ENCODE measurements at places on chromosomes 5 and 9.

DNA sequence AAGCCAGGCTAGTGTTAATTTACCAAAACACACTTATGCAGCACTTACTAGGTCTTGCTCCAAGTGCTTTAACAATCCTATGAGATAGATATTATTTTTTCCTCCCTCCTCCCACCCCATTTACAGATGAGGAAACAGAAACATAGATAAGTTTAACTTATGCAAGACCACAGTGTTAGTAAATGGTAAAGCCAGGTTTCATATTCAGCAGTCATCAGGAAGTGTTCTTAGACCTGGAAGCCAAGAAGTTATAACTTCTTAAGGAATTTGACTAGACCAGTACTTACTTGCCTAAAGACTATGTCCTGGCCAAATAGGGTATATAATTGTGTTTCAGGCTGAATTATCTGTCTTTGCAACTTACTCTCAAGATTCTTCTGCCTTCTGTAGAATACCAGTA, 15.9 kb downstream of the ABHD17B start:
- no peak for DNase-seq

GRCh38 chr9:33161589-33162132, 5.5 kb downstream of the B4GALT1 start:
- peak; percentile 42 for DNase-seq

- no peak for DNase-seq
Measured at GRCh38 chr9:31612336-31613030, 772.0 kb upstream of the ACO1 start.

DNA sequence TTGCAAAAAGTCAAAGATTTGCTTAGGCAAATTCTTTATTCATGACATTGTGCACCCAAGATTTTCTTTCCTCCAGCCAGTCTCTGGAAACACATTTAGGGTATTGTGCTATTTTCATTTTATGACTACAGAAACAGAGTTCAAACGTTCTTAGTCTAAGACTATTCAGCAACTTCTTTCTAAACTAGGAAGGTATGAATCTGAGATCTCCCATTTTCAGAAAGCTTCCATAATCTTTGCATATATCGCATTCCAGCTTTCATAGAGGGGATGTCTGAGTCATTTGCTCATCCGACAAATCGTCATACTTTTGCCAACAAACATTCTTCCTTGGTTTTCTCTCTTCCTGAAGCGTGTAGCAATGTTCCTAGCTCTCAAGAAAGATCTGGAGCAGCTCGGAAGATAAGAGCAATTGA, 1.6 kb upstream of the PAPPA start:
- DNase-seq, result no peak

GRCh38 chr5:76547242-76547890, 75.8 kb downstream of the F2RL2 start:
- no peak for DNase-seq

DNA sequence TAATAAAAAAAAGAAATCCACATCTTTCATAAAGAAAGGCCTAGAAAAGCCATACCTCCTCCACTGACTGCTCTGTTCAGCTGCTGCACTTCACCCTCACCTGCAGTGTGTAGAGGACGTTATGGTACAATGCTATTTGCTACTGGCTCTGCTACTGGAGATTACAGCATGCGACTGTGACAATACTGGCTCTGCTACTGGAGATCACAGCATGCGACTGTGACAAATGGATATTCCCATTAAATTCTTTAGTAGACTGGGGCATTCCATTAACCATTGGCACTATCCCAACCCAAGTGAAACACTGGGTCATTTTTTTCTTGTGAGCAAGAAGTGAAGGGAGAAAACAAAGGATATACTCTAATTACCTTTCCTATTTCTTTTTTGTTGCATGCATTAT, 1063.5 kb upstream of the DMAC1 start:
- DNase-seq, result no peak

- DNase-seq, result no peak
Measured at GRCh38 chr5:150584556-150585335, 55.7 kb upstream of the SYNPO start.

GRCh38 chr5:134077926-134078580, 36.4 kb upstream of the TCF7 start:
- no peak for DNase-seq

- no peak for DNase-seq
Measured at GRCh38 chr9:117021906-117022305, 334.8 kb downstream of the TRIM32 start.

DNA sequence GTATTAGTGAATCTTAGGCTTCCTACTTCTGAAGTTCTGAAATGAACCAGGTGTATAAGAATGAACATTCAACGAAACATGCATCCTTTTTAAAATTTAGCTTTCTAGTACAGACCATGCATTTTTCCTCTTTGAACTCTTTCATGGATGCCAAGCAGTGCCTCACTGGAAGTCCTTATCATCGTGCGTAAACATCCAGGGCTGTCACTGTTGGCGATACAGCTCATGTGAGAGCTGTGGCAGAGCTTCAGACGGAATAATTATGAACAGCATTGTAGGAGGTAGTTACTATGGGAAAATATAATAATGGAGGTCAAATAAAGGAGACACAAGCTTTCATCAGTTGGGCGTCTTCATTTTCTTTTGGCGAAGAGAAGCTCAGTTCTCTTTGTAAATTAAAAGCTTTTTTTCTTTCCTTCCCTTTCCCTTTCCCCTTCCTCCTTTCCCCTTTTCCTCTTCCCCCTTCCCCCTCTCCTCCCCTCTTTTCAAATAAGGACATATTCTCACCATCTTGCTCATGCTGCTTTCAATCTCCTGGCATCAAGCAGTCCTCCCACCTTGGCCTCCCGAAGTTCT, 167.3 kb downstream of the KDM4C start:
- peak; percentile 59 for DNase-seq

GRCh38 chr5:149471406-149472183, 79.6 kb downstream of the CSNK1A1 start:
- no peak for DNase-seq

DNA sequence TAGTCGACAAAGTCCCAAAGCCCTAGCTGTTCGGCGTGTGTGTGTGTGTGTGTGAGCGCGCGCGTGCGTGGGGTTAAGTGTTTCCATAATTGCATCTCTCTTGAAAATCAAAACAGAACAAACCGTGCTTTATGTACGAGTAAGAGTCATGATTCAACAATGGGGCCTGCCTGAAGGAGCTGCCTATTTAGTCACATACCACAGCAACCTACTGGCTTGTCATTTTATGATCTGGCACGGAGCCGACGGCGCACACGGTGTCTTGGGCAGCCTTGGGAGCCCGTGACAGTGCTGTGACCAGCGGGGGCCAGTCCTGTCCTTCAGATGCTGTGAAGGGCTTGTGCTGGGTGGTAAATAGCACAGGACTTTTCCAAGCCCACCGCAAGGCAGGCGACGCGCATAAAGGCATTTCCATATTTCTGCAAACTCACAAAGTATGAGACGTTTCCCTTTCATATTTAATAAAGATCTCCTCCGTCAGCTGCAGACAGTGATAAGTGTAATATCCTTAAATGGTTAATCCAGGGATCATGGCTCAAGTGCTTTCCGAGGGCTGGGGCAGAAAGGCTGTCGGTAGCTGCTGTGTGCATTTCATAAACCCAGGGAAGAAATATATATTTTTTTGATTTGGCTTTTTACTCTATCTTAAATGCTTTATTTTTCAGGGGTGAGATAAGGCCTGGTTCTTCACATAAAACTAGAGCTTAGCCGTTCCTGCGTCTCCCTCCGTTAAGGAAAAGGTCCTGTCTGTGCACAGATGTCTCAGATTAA, 270.2 kb upstream of the IRX1 start:
- no peak for DNase-seq

- peak; percentile 43 for DNase-seq
Measured at GRCh38 chr9:71783120-71783523, 14.8 kb upstream of the CEMIP2 start.

GRCh38 chr9:80692751-80693150, 996.6 kb downstream of the TLE1 start:
- no peak for DNase-seq

DNA sequence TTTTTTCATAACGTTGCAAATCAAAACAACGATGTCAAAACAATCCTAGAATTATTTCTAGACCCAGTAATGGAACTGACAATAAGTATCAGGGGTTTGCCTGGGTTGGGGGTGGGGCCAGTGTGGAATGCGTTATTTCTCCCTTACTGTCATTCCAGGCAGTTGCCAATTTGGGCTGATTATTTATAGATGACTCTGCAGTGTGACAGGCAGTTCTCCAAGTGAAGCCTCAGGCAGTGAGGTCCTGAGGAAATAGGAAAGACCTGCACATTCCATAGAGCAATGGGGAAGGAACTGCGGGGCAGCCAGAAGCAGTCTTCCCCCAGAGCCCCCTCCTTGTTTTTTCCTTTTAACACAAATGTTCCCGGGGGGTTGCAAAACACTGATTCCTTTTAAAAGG, 179.0 kb downstream of the YTHDC2 start:
- no peak for DNase-seq

- DNase-seq, result no peak
Measured at GRCh38 chr5:125463466-125464092, 717.1 kb upstream of the ZNF608 start.

GRCh38 chr9:74006935-74007334, 490.2 kb upstream of the RORB start:
- DNase-seq, result no peak

DNA sequence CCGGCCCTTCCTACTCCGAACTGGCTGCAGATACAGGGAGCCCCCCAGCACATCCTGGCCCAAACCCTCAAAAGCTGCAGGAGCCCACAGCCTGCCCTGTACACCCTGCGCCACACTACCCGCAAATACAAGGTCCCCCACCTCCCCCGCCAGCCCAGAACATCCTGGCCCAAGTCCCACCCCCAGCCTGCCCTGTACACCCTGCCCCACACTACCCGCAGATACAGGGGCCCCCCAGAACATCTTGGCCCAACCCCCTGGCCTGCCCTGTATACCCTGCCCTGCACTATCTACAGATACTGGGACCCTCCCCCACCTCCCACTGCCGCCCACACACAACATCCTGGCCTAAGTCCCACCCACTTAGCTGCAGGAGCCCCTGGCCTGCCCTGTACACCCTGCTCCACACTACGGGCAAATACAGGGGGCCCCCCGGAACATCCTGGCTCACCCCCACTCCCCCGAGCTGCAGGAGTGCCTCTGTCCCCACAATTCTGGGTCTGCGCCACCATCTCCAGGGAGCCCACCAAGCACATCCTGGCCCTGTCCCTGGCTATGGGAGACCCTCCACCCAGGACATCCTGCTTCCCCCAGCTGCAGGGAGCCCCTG, 8.3 kb downstream of the LPCAT1 start:
- DNase-seq, result no peak

DNA sequence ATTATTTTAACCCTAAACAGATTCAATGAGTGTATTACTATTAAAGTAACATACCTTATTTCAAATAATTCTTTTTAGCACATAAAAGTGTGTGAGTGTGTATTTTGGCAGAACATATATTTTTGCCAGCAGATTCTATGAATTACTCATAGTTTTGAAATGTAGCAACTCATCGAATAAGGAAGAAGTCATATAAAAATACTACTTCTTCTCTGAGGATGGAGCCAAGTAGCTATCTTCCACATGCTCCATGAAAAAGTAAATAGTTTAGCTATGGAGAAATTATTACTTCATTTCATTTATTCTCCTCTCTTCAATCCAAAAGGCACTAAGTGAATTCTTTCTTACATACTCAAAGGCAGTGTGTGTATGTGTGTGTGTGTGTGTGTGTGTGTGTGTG, 1090.4 kb upstream of the CDH6 start:
- no peak for DNase-seq

DNA sequence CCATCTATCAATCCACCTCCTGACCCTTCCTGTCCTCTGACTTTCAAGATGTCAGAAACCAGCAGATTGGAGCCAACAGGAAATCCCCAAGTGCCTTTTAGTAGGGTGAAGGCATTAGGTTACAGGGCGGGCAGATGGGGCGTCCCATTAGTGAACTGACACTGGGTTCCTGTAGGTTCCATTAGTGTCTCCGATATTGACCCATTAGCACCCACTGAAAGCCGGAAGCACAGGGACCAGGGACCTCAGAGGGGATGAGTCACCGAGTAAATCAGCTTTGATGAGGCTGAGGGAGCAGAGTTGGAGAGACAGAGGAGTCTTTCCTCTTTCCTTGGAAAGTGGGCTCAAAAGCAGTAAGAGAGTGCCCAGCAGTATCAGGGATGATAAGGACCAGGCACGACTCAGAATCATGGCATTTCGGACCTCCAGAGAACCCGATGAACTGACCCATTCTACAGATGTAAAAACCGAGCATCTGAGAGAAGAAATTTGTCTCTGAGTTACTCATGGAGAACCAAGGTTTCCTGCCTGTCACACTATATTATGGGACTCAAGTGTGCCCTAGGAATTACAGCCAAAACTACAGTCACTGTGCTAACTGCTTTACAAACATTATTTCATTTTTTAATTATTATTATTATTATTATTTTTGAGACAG, 47.2 kb upstream of the FABP6 start:
- no peak for DNase-seq

DNA sequence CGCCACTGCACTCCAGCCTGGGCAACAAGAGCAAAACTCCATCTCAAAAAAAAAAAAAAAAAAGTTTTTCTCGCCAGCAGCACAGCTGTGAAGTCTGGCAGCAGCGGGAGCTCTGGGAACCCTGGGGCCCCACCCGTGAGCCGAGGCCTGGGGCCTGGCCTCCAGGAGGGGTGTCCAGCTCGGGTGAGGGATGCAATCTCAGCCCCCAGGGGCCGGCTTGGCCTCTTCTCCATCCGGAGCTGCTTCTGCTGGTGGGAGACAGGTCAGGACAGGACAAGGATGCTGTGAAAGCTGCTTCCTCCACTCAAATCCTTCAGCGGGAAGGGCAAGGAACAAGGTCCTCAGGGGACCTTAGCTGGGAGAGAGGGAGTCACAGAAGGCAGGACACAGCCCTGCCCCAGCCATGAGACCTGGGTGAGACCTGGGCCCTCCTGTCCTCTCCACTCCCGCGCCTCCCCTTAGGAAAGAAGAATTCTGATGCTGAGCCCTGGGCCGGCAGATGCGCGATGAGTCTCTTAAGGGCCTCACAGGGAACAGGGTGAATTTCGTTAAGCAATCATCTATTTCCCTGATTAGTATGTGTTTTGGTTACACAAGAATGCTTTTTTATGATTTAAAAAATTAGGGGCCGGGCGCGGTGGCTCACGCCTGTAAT, 30.6 kb downstream of the PLPP7 start:
- DNase-seq, result no peak

DNA sequence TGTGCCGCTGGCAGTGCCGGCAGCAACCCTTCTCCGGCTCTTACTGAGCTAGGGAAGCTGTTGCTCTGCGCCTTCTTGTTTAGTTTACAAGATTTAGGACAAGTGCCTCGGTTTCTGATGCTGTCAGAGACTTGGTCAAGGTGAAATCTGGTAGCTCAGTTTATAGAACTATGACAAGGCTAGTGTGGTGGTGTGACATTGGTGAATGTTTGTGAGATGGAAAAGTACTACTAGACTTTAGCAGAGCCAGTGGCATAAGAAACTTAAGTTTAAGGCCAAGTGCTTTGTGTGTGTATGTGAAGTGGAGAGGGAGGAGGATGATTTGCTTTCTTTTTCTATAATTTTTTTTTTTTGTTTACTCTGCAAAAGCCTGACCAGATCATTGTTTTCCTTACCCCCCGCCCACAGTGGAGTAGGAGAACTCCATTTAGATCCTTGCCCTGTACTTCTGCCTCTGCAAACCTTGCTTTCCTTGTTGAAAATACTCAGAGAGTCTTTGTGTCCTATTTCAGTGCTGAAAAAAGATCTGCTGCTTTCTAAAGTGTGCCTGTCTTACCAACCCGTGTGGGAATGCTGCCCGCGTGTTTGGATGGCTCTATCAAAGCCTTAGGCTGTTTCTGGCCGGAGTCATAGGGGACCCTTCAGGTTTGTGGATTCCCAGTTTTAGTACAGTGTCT, 75.9 kb downstream of the TRIO start:
- DNase-seq, result no peak

Measured in NCI-H146 (cell line).